ENCODE measurements at places on chromosomes 4 and X.

DNA sequence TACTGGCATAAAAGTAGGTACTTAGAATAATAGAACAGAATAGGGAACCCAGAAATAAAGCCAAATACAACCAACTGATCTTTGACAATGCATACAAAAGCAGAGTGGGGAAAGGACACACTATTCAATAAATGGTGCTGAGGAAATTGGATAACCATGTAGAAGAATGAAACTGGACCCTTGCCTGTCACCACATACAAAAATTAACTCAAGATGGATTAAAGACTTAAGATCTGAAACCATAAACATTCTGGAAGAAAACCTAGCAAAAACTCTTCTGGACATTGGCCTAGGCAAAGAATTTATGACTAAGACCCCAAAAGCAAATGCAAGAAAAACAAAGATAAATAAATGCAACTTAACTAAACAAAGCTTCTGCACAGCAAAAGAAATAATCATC is 45.6 kb downstream of the ARFIP1 start:
- DNase-seq: no peak

DNA sequence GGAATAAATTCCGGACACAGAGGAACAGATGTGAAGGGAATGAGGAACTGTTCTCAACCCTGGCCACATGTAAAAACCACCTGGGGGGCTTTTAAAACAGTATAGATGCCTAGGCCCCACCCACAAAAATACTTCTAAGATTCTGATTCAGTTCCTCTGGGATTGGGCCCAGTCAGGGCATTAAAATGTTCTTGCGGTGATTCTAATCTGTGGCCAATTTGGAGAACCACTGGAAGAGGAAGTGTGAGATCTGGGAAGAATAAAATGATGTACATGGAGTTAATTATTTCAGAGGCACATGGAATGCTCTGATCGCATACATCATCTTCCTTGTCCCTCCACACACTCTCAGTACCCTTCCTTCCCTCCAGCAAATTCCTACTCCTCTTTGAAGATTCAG is 192.2 kb downstream of the APBB2 start:
- no peak for DNase-seq

DNA sequence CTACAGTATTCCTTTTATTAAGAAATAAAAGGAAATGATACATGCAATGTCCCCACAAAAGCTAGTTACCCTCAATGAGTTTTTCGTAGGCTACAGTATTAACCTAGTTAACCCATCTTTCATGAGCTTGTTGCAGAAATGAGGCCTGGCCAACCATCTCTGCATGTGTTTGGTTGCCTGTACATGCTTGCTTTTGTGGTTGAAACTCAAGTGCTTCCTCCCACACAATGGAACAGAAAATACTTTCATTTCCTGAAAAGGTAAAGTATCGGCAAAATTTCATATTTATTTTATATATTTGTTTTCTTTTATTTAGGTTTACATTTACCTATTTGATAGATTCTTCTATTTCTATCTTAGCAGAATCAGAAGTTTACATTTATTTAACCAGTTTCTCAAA is 214.6 kb upstream of the FAM241A start:
- DNase-seq: no peak

GRCh38 chr4:40337523-40337922 is 2.4 kb downstream of the CHRNA9 start:
- no peak for DNase-seq

GRCh38 chr4:186861317-186861716 is 137.7 kb upstream of the FAT1 start:
- DNase-seq: no peak
